ENCODE measurements at places on chromosomes 3 and 15. TPM values are rescaled to one million over a fixed set of nuclear protein-coding genes. Genes with fewer than 3 reads are reported as not detected.
A peak's percentile ranks its signal among the peaks of the same experiment; 100 is the strongest.

The RLBP1 gene
- polyA plus RNA-seq = not detected

The C3orf20 gene
- not detected for polyA plus RNA-seq

The TGM5 gene
- polyA plus RNA-seq = not detected

The C3orf33 gene
- polyA plus RNA-seq = 3.3 TPM

The ATP10A gene
- polyA plus RNA-seq = not detected

The C2CD4B gene
- not detected for polyA plus RNA-seq

The SLC6A1 gene
- polyA plus RNA-seq = not detected

The PIGZ gene
- polyA plus RNA-seq = 4.1 TPM

The CGNL1 gene
- polyA plus RNA-seq = 0.23 TPM

The IREB2 gene
- 9.5 TPM for polyA plus RNA-seq

The KCNMB3 gene
- polyA plus RNA-seq = 1.1 TPM

The ANKRD63 gene
- polyA plus RNA-seq = not detected

- DNase-seq = no peak
These were observed 25.3 kb downstream of the LRRC49 start for GRCh38 chr15:70917955-70918354.

GRCh38 chr3:53834429-53835095 lies 11.7 kb downstream of the CHDH start:
- DNase-seq = no peak

- DNase-seq = no peak
These were observed 94.1 kb upstream of the SKOR1 start for GRCh38 chr15:67731112-67731721.

DNA sequence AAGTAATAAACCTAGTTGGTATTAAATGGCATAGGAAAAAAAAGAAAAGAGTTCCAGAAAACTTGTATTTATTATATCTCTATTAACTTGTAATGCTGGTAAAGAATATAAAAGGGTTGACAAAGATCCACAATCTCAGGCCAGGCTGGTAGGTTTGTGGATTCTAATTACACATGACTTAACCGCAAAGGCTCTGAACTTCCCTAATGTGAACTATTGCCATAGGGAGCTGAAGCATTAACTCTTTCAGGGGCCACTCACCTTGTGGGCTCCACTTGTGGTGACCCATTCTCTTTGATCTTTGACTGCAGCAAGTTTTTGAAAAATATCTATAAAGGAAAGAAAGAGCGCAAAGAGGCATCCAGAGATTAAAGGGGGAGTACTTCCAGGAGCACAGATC lies 58.5 kb downstream of the NEK10 start:
- no peak for DNase-seq

DNA sequence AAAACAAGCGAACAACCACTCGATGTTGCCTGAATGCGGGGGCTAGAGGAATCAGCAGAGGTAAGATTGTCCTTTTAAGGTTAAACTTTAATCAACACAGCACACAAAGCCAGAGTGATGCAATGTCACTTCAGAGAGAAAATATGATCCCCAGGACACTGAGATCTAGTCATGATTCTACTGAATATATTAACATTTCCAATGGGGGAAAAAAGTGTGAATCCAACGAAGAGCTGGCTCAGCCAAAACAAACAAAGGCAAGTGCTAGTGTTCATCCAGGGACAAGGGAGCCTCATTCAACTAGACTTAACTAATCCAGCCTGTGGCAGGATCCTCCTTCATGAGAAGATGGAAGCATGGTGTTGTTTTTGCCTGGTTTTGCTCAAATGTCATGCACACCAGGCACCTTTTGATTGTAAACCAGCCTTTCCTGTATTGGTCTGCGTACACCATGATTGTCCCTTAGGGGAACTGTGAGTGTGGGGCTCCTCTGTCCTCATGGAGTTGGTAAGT lies 35.8 kb downstream of the SCG5 start:
- no peak for DNase-seq

DNA sequence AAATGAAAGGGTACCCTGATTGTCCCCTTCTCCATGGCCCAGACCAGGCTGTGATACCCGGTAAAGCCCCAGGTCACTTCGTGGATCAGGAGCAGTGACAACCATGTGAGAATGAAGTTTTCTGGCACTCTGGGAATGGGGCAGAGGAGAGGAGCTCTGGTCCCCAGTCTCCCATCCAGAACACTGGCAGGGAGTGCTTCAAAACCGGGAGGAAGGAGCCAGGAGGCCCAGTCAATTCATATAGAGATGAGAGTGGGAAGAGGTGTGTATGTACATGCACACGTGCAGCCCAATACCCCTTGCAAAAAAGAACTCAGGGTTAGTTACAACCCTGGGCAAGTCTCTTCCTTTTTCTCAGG lies 101.4 kb upstream of the TLE3 start:
- peak; percentile 55 for DNase-seq

DNA sequence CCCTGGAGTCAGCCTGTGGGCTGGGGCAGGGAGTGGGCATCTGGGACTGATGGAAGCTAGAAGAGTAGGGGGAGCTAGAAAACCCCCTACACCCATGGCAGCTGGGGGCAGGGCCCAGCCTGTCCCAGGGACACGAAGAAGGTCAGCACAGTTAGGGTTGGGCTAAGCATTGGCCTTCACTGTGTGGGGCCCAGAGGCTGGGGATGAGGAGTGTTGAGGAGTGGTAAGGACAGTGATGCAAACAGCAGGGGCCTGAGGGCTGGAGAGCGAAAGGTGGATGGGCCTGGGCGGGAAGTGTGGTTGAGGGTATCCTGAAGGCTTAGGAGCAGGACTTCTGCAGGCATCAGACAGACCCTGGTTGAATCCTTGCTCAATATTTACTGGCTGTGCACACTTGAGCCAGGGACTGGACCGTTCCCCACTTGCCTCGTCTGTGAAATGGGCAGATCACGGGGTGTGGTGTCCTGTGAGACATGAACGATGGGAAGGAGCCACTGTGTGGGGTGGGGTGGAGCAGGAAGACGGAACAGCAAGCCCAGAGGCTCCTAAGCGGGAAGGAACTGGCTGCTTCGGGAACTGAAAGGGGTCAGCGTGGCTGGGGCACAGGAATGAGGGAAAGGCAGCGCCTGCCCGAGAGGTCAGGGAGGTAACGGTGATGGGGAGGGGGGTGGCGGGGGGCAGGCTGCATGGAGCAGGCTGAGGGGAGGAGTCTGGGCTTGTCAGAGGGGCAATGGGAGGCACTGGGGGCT lies 7.3 kb downstream of the PRKCD start:
- no peak for DNase-seq

GRCh38 chr3:51673181-51673801 lies 2.2 kb downstream of the TEX264 start:
- DNase-seq = no peak

DNA sequence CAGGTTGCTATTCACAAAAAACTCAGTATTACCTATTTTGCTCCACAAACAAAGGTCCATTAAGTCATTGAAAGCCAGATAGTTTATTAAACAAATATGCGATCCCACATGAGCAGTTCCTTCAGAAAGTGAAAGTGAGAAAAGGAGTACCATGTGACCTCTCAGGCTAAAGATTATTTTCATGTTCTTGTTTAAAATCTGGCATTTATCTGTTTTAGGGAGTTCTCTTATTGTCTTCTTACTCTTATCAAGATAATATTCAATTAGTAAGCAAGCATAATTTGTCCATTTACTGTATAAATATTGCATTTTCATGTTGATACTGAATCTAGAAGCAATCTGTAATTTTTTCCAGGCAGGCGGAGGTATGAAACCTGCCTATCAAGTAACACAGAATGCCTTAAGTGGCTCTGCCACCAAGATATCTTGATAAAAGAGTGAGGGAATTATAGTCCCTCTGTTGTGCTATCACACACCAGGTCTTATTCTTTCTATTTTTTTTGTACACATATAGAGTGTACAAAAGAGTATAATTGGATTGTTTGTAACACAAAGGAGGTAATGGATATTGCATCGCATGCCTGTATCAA lies 20.1 kb upstream of the PLSCR5 start:
- DNase-seq = no peak

GRCh38 chr15:38843736-38844590 lies 279.3 kb upstream of the RASGRP1 start:
- DNase-seq = no peak

DNA sequence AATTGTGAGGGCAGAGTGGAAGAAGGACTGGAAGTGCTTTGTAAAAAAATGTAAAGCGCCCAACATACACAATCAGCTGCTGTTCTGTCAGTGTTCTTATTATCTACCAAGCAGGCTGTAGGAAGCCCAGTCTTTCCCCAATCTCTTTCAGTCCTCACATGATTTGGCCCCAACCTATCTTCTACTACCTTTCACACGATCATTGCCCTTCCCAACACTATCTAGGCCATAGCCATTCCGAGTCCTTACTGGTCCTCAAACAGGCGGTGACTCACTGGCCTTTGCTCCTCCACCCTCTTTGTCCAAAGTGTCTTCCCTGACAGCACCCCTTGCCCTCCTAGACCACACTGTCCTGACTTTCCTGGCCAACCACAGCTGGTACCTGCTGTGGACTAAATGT lies 861 bp upstream of the RFT1 start:
- no peak for DNase-seq

- no peak for DNase-seq
These were observed 323.0 kb downstream of the LPP start for GRCh38 chr3:188476935-188477334.

- DNase-seq = no peak
These were observed 6.4 kb downstream of the PLEKHO2 start for GRCh38 chr15:64847876-64848716.

- DNase-seq = no peak
These were observed 70.9 kb upstream of the ST8SIA2 start for GRCh38 chr15:92322566-92323355.

DNA sequence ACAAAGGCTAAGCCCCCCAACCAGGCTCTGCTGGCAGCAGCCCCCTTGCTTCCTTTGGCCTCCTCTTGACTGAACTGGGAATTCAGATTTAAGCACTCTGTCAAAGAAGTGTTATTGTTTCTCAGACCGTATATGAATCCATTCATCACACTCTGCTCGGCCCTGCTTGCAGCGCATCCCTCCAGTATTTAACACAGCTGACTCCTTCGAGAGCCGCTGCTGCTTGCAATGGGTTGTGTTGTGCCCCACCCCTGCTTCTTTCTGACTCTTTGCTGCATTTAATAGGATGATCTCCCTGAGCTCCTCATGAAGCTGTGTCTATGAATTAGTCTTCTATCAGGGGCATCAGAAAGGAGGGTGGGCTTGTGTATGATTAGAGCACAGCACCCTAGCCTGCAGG lies 31.2 kb downstream of the C3orf20 start:
- no peak for DNase-seq

GRCh38 chr3:143147707-143148106 lies 28.1 kb downstream of the CHST2 start:
- no peak for DNase-seq

DNA sequence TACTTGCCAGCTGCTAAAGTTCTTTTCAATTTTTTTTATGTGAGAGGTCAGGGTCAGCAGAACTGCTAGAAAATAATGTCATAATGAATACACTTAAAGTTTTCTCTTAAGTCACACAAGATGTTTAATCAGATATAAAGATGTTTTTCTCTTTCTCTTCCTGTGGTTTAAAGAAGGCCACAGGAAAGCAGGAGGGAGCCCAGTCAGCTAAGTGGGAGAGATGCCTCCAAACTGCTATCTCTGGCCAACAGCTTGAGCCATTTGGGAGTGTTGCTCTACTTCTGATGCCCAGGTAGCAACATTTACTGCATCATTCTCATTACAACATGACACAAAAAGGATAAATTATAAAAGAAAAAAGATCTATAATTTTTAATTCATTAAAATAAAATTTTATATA lies 45.7 kb upstream of the NLGN1 start:
- DNase-seq = no peak

- peak; percentile 36 for DNase-seq
These were observed 67.8 kb downstream of the FMN1 start for GRCh38 chr15:33126559-33127290.

- DNase-seq = no peak
These were observed 5.8 kb downstream of the ATP13A5 start for GRCh38 chr3:193372783-193373182.

- no peak for DNase-seq
These were observed 436.2 kb upstream of the MDFIC2 start for GRCh38 chr3:70748593-70748992.

DNA sequence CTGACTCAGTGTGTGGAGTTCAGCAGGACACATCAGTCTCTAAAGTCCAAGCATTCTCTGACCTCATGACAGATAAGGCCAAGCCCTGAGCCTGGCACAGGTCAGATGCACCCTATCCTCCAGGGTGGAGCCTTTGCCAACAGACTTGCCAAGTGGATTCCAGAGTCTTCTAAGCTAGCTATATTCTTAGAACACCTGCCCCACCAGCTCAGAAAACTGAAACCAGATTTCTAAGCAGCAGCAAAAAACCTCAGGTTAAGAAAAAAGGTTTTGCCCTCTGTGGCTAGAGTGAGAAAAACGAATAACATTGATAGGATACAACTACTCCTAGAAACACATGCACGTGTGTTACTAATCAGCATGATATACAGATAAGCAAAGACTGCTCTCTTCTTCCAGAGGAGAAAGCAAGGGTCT lies 11.6 kb downstream of the RMDN3 start:
- DNase-seq = no peak

- no peak for DNase-seq
These were observed 15.1 kb upstream of the TIPARP start for GRCh38 chr3:156659260-156659659.

GRCh38 chr15:74422652-74423430 lies 10.9 kb downstream of the SEMA7A start:
- DNase-seq = no peak

DNA sequence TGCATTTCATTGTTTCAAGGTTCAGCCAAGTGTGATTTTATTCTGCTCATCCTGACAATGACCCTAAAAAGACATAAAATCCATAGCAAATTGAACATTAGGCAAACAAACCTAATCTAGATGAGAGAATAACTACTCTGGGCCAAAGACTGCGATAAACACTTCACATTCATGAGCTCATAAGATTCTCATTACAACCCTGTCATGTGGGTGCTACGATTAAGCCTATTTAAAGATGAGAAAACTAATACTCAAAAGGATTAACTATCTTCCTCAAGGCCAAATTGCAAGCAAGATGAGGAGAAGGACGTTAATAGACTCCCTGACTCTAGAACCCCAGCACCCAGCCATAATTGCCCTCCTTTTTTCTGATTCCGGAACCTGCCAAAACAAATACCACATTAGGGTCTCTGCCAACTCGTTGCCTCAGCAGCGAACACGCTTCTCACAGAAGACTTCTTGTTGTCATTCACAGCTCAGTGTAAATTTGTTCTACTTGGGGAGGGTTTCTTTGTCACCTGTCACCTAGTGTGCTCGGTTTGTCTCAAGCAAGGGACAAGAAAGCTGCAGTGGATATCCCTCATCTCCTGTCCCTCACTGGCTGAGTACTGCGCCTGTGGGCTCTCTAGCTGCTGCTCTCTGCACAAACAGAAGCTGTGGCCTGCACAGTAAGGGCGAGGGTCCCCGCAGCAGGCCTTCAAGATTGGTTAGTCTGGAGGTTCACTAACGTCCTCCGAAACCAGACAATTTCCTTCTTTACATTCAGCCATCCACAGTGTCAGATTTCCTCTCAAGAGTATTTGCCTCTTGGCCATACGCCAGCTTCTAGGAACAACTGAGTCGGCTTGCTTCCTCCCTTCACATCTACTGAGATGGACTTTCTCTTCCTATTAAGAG lies 200.0 kb upstream of the UBE2E2 start:
- DNase-seq = no peak

GRCh38 chr3:3599016-3599415 lies 200.2 kb upstream of the LRRN1 start:
- no peak for DNase-seq
